HS-27A (cell line): ENCODE measurements at places on chromosomes 6 and 20.
A peak's percentile ranks its signal among the peaks of the same experiment; 100 is the strongest.

DNA sequence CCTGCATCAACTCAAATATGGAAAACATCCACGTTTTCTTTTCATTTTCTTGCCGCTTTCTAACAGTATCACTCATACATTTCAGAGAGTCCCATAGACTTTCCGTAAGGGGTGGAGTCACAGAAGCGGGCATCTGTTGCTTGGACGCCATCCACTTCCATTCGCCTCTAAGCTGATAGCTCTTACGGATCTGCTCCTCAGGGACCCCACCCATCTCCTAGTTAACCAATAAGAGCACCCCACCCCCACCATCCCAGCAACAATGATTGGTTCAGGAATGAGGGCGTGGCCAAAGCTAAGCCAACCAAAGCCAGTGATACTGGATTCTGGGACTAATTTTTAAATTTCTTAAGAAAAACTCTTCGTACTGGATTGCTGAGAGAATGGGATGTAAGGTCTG is 42.4 kb downstream of the SLC2A10 start:
- no peak for DNase-seq

GRCh38 chr6:5361396-5361795 is 100.1 kb downstream of the FARS2 start:
- DNase-seq, result no peak

DNA sequence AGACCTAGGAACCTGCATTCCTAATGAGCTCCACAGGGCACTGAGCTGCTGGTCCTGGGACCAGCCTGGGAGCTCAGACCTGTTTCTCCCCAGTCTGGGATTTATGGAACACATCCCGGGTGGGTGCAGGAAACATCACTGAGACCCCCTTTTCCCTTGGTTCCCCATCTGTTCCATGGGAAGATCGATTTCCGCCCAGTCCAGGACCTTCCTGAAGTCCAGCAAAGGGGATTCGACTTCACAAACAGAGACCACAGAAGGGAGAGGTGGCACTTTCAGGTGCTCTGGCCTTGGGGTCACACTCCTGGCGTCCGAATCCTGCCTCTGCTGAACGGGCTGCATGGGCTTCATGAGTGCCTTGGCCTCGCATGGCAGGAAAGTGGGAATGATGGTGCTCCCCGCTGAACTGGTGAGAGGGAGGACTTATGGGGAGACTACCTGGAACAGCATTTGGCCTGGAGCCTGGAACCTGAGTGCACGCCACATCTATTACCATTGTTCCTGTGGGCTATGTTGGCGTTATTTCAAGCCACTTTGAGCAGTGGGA is 296.3 kb downstream of the TAF4 start:
- no peak for DNase-seq

DNA sequence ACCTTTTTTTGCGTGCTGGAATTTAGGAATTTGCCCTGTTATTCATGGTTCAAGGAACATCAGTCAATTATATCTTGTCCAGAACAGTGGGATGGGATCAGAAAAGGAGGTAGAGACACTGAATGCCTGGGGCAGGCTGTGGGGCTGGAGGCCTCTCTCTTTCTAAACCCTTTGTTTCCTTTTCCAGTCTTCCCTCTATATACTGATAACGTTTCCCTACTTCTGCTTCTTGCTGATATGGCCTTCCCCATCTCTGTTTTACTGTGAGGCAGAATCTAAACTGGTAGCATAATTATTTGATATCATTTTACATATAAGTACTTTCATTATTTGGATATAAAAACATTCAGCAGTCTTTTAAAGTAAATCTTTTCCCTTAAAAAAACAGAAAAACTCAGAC is 67.5 kb downstream of the DNAH8 start:
- no peak for DNase-seq

GRCh38 chr6:113512576-113512975 is 344.6 kb upstream of the MARCKS start:
- no peak for DNase-seq

GRCh38 chr20:50395251-50395729 is 114.9 kb upstream of the PTPN1 start:
- no peak for DNase-seq

DNA sequence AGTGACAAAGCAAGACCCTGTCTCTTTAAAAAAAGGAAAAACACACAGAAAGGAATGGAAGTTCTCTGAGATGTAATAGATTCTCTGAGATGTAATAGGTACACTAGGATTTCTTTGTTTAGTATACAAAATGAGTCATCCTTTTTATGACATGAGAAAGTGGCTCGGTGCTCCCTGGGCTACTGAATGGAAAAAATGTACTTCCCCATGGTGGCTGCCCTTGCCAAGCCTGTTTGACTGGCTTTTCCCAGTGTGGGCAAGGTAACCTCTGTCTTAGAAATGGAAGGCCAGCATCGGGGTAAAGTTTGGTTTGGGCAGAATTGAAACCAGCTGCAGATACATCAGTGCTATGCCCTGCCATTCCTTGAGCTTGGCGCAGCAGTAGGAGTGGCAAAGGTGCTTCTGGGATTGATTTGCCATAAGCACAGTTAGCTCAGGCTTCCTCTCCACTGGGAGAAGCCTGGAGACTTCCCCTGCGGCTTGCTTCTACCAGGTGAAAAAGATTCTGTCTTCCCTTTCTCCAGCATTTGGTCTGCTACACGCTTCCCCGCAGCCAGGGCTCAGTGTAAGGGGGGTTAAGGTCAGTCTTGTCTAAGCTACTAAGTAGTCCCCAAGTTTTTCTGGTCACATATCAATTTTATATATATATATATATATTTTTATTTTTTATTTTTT is 24.5 kb downstream of the ARFGEF2 start:
- DNase-seq, result no peak

DNA sequence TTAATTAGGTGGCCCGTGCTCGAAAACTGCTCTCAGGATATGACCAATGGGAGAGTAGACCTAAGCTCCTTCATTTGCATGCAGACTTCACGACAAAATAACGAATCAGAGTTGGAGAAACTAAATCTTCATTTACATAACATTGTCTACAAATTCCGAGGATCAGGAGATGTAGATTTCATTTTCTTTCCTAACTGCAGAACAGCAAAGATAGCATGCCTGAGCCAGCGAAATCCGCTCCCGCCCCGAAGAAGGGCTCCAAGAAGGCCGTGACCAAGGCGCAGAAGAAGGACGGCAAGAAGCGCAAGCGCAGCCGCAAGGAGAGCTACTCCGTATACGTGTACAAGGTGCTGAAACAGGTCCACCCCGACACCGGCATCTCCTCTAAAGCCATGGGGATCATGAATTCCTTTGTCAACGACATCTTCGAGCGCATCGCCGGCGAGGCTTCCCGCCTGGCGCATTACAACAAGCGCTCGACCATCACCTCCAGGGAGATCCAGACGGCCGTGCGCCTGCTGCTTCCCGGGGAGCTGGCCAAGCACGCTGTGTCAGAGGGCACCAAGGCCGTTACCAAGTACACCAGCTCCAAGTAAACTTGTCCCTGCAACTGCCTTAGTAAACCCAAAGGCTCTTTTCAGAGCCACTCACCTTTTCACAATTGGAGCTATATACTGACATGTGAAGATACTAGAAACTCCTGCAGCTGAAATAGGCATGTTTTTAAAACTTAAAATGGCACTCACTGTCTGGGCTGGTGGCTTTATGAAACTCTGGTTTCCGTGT is 96.5 kb downstream of the HFE start:
- no peak for DNase-seq

GRCh38 chr20:10671221-10671918 is 2.4 kb downstream of the JAG1 start:
- peak; percentile 88 for DNase-seq

DNA sequence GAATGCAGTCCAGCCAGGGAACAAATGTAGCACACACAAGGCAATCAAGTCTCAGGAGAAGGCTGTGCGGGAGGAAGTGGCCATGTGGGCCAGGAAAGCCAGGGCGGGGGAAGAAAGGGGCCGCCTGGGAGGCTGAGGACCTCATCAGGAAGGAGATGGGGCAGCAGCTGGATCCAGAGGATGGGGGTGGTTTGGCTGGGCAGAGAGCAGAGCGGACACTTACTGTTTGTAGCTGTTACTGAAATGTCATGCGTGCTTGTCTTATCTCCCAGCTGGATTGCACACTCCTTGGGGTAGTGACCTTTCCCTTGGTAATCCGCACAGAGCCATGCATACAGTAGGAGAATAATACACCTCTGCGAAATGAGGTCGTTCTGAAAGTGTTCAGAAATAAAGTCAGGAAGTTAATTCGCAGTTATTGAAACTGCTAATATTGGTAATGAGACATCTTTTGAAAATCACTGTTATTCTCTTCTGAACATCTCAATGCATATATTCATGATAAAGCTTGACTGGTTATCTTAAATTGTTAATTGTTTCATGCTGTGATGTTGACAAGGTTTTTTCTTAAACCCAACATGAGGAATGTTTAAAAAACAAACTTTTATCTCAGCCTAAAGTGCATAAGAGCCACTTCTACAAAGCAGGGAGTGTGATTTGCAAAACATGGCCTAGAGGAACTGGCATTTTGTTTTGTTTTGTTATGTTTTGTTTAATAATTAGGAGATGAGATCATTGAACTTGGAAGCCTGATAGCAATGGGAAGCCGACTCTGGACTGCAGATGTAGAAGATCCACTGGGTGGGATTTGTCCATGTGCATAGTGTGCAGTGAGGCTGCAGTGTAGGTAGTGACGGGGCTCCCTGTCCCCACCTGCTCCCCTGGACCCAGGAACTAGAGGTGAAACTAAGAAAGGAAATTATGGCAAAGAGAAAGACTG is 18.0 kb upstream of the MAP3K4 start:
- no peak for DNase-seq

DNA sequence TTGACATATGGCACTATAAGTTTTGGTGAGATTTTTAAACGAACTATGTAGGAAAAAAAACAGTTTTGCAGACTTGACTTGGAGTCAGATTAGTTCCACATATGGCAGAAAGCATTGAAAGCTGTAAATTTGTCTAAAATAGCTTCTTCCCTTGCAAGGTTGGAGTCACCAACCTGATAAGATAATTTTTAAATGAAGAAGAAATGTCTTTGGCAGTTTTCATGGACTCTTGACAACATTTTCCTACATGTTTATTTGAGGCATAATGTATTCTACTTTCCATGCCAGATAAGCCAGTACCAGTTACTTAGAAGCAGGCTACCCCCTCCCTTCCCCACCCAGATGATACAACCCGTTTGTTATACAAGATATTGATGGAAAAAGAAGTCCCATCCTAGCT is 5.2 kb downstream of the KLHL32 start:
- DNase-seq, result no peak

DNA sequence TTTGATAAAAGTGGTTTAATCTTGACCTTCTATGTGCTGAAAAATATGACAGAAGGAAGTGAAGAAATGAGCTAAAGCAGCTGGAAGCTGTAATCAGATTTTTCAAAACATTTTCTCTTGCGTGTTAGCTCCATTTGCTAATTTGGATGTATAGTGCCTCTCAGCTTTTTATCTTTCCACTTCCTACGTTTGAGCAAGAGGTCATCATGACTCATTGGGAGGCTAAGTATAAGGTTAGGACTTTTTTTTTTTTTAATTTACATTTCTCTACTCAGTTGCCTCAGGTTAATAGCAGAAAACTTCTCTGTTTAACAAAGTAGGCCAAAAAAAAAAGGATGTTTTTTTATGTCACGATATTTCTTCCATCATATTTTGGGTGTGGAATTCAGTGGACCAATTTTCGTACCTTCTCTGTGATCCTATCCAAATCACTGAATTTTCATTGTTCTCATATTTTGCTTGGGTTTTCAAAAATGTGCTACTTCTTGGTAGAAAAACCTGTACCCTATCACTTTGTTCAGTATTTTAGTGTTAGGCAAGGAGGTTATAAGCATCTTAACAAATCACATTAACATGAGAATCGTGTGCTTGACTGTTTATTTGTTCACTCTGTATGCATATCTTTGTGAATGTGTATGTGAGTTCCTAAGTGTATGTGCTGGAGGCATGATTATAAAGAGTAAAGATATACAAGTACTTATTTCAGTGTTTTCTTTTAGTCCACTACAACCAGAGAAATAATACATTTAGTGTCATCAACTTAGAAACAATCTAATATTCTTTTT is 1028.3 kb upstream of the EYS start:
- peak; percentile 8 for DNase-seq

GRCh38 chr20:16517946-16518783 is 55.1 kb downstream of the KIF16B start:
- no peak for DNase-seq

DNA sequence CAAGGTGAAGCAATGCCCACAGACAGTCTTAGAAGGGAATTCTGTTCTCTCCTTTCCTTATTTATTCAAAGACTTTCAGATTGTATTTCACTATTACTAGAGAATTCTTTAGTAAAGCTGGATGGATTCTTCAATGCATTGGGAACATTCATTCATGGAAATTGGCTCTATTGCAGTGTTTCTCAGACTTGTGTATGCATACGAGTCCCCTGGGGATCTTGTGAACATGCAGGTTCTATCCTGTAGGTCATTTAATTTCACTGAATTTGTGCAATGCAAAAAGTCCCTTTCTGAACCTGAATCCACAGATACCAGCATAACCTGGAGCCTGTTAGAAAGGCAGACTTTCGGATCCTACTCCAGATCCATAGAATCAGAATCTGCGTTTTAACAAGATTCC is 160.9 kb upstream of the AHI1 start:
- no peak for DNase-seq

- no peak for DNase-seq
These were observed 49.0 kb downstream of the MDGA1 start for GRCh38 chr6:37648465-37649330.

- no peak for DNase-seq
These were observed 9.9 kb upstream of the C6orf141 start for GRCh38 chr6:49540614-49541013.

DNA sequence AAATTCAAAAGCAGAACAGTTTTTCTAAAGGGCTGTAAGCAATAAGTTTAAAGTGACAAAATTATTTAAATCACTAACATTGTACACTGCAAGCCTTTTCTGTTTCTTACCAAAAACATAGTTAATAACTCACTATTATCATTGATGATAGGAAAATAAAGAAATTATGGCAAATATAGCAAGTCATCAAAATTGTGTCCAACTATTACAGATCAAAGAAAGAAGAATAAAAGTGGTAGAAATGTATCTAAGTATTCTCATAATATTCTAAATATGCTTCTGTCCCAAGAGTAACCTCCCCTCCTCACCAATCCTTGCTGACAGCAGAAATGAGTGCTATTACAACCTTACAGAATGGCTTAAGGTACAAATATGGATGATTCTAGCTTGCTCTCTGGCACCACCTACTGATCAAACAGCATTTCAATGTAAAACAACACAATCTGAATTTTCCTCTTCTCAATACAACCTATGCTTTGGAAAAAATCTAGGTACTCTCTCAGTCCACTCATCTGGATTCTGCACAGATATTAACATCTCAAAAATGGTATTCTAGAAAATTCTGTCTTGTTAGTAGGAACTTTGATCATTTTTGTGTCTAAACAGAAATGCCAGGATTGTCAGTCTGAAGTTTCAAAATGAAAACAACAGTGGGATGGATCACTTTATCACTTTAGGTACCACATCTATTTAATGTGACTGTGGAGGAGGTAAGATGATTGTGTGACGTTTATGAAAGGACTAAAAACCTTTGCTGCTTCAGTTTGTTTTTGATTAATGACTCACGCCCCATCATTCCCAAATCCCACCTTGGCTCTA is 40.9 kb downstream of the ZFP64 start:
- DNase-seq, result peak; percentile 22

GRCh38 chr6:135227758-135228157 is 46.6 kb downstream of the MYB start:
- no peak for DNase-seq

- no peak for DNase-seq
These were observed 1405.5 kb downstream of the GRIK2 start for GRCh38 chr6:102799051-102799450.
